ENCODE measurements at places on chromosomes 1 and 21. TPM values are rescaled to one million over a fixed set of nuclear protein-coding genes. Genes with fewer than 3 reads are reported as not detected.

GRCh38 chr1:58104960-58105359, 441.6 kb downstream of the OMA1 start:
- DNase-seq = no peak

- DNase-seq = no peak
These were observed 61.4 kb upstream of the ST6GALNAC3 start for GRCh38 chr1:76013206-76013581.

DNA sequence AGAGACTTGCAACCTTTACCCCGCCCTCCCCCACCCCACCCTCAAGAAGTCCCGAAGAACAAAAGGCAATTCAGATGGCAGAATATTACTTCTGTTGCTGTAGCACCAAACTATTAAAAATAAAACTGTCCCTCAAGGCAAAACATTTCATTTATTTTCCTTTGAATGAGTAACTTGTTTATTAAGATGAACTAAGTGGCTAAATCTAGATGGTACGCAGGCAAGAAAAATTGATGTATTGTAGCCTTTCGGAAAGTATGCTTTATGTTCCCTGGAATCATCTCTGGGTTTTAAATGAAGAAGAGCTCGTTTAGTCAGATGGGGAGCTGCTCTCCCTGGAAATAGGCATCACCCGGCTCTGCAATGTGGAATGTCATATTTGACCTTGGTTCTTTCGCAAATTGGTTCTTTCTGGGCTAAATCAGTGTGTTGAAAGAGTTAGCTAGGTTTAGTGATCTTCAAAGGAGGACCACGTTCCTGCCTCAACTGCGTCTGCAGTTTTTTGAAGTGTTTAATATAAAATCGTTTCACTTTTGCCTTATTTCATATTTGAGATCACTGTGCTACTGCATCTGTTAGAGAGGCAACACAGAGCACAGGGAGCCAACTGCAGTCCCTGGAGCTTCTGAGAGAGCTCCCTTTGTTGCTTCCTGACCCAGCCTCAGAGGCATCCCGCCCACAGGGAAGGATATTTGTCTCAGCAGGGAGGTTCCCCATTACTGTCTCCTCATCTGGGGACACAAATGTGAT, 61.8 kb downstream of the KIF26B start:
- DNase-seq = no peak

GRCh38 chr1:18347559-18347958, 133.2 kb upstream of the KLHDC7A start:
- DNase-seq = no peak

- DNase-seq = no peak
These were observed 1.9 kb downstream of the PLA2G2F start for GRCh38 chr1:20141001-20141400.

- no peak for DNase-seq
These were observed 17.7 kb upstream of the RUNX1 start for GRCh38 chr21:35066824-35067223.

DNA sequence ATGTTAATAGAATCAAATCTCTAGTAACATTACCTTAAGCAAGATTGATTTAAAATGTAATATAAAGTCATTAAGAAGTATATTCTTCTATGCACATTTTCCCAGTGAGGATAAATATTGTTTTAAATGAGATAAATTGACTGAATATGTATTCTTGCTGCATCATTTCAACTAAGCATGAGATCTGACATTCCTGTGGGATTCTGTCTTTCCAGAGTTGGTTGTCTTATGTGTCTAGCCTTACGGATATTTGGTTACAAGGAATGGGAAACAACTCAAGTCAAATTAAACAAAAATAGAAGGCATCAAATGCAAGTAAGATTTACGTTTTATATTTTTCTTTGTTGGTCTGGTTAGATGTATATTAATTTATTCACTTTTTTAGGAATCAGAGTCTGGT, 287.5 kb downstream of the PTGER3 start:
- DNase-seq = no peak

GRCh38 chr1:155729031-155729898, 40.4 kb downstream of the DAP3 start:
- peak; percentile 24 for DNase-seq

DNA sequence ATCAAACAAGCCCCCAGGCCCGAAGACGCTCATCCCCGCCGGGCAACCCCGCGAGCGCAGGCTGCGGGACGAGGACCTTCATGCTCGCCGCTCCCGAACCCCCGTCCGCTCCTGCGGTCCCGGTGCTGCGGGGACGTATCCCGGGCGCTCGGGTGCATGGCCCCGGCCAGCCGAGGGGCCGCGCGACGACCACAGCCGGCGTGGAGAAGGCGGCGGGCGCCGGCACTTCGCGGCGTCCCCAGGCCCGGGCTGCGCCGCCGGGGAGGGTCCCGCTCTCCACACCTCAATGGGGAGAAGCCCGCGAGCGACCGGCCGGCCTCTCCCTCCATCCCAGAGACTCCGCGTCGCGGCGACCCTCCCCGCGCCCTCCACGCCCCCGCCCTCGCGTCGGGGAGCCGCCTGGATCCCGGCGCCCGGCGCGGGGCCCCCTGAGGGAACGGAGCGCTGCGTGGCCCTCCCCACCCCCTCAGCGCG, 401 bp downstream of the ERRFI1 start:
- no peak for DNase-seq

DNA sequence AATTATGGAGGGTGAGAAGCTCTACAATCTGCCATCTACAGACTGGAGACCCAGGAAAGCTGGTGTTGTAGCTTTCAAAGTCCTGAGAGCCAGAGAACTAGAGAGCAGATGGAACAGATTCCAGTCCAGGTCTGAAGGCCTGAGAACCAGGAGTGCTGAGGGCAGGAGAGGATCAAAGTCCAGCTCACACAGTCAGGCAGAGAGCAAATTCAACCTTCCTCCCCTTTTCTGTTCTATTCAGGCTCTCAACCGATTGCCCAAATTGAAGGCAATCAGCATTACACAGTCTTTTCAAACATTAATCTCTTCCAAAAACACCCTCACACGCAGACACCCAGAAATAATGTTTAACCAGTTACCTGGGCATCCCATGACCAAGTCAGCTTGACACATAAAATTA, 2.5 kb upstream of the TMPRSS2 start:
- DNase-seq = no peak

DNA sequence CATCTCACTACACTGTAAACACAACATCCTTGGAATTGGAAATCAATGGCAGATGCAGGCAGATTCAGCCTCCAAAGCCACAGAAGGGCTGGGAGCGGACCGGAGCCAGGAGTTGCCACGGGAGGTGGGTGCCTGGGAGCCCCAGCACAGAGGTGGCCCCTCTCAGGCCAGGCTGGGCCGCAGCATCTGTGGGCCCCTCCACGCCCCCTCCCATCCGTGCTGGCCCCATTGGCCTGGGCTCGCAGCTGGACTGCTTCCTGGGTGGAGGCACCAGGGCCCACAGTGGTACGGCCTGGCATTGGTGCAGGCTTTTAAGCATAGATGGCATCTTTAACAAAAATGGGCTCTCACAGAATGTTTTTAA, 64.2 kb downstream of the SLX9 start:
- DNase-seq = no peak

- DNase-seq = no peak
These were observed 6.3 kb upstream of the IFNGR2 start for GRCh38 chr21:33396951-33397350.

- DNase-seq = no peak
These were observed 173.5 kb downstream of the ST6GALNAC5 start for GRCh38 chr1:77040826-77041225.

DNA sequence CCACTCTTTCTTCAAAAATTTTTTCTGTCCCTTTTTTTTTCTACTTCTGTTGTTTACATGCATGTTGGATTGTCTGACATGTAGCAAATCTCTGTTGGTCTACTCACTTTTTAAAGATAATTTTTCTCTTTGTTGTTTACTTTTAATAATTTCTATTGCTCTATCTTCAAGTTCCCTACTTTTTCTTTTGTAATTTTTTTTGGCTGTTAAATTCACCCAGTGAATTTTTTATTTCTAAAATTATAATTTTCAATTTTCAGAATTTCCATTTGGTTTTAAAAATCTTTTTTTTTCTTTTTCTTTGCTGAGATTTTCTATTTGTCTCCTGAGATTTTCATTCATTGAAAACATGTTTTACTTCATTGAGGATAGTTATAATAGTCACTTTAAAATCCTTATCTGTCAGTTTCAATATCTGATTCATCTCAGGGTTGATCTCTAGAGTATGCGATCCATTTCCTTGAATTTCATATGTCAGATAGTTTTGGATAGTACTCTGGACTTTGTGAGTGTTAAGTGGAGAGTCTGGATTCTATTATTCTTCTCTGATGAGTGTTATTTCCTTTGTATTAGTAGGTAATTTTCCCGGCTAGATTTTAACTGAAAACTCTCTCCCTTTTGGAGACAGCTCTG, 1.6 kb upstream of the TSEN15 start:
- no peak for DNase-seq

- DNase-seq = no peak
These were observed 2.0 kb downstream of the C1orf116 start for GRCh38 chr1:207030522-207031009.

DNA sequence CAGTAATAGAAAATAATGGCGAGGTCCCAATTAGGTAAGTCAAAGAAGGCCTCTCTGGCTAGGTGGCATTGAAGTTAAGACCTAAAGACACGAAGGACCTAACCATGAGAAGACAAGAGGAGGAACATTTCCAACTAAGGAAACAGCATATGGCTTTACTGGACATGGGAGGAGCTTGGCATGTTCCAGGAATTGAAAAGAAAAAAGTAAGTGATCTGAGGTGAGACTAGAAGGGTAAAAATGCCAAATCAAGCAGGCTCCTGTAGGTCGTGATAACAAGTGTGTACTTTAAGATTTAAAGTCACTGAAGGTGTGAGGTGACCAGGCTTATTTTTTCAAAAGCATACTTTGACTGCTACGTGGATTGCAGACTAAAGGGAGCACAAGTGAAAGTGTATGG, 13.4 kb upstream of the CLCC1 start:
- DNase-seq = no peak

- DNase-seq = no peak
These were observed 3.6 kb upstream of the BACH1 start for GRCh38 chr21:29295066-29295650.

- DNase-seq = no peak
These were observed 5.1 kb upstream of the CLEC20A start for GRCh38 chr1:178501705-178502329.

- no peak for DNase-seq
These were observed 351.0 kb upstream of the NFIA start for GRCh38 chr1:60731321-60731720.

- no peak for DNase-seq
These were observed at the start of gene NTRK1 for GRCh38 chr1:156860628-156861423. Gene NTRK1, plus strand, starts transcription at chr1:156860865. Its CDS starts 70 bp downstream, at chr1:156860935.

- no peak for DNase-seq
These were observed 4.8 kb upstream of the PTTG1IP start for GRCh38 chr21:44878053-44878982.

DNA sequence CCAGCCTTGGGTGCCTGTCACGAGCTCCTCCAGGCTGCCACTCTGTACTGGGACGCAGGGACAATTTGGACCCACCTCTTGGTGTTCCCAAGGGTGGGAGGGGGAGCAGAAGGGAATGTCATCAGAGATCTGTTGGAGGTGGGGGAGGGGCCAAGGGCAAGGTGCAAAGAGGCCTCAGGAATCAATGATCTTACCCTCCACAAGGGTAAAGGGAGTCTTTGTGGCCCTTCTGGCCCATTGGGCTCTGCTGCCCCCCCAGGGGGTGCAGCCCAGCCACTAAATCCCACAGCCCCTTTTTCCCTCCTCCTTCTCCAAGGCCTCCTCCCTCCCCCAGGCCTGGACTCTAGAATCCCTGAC, 8.5 kb downstream of the TTC39A start:
- DNase-seq = no peak

GRCh38 chr1:85599681-85600080, 19.1 kb downstream of the CCN1 start:
- DNase-seq = no peak

GRCh38 chr1:205287767-205288559, 33.6 kb downstream of the NUAK2 start:
- no peak for DNase-seq

The HSD11B1 gene
- 0.07 TPM for total RNA-seq

The CYYR1 gene
- 10.4 TPM for total RNA-seq

The HSPA6 gene
- 0.13 TPM for total RNA-seq

The OR2M7 gene
- total RNA-seq = not detected

The RORC gene
- total RNA-seq = not detected

The TMPRSS3 gene
- total RNA-seq = not detected

The TMEM53 gene
- total RNA-seq = 2.1 TPM

The ABL2 gene
- 138 TPM for total RNA-seq

The LCE2C gene
- total RNA-seq = not detected

The NAXE gene
- 126 TPM for total RNA-seq

The HNRNPR gene
- 130 TPM for total RNA-seq

All from pulmonary artery endothelial cell (primary cell).